ENCODE measurements at places on chromosomes 1 and 21.

DNA sequence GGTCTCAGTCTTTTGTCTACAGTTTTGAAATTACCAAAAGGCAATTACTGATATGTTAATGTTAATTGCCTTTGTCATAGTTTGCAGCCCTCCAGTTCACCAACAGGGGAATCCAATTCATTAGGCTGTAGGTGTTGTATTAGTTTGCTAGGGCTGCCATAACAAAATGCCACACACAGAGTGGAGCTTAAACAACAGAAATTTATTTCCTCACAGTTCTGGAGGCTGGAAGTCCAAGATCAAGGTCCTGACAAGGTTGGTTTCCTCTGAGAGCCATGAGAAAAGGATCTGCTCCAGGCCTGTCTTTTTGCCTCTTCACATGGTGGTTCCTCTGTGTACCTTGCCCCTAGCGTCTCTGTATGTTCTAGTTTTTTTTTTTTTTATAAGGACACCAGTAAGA is 1.3 kb downstream of the RTCA start:
- no peak for DNase-seq

DNA sequence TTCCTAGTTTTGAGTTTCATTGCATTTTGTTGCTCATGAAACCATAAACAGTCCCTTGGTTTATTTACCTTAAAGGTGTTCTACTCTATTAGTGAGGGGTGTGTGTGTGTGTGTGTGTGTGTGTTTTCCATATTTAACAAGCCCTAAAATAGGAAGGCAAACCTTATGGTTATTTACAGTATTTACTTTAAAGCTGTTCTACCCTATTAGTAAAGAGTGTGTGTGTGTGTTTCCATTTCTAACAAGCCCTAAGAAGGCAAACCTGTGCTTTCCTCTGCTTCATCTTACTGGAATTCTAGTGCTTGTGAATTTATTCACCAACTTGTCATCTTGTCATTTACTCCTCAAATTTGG is 53.6 kb downstream of the CTTNBP2NL start:
- DNase-seq, result no peak

- no peak for DNase-seq
These were observed 49.7 kb upstream of the LMO4 start for GRCh38 chr1:87278825-87279535.

GRCh38 chr1:12464598-12465056 is 153.4 kb downstream of the DHRS3 start:
- no peak for DNase-seq

- no peak for DNase-seq
These were observed 68.1 kb upstream of the ARHGEF16 start for GRCh38 chr1:3386205-3387002.

DNA sequence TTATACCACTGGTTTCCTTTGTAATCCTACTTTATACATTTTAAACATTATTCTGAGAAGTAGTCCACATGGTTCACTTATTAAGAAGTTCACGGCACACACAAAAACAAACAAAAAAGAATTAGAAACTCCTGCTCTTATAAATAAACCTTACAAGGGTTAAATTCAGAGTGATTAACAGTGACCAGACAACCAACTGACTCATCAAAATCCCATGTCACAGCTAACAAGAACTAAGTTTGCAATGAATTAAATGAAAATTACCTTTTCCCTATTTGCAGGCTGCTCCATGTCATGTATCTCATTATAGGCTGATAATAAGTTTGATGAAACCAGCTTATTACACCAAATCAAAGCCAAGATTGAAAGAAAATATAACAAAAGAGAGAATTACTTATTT is 77.5 kb downstream of the PUM1 start:
- DNase-seq, result no peak

DNA sequence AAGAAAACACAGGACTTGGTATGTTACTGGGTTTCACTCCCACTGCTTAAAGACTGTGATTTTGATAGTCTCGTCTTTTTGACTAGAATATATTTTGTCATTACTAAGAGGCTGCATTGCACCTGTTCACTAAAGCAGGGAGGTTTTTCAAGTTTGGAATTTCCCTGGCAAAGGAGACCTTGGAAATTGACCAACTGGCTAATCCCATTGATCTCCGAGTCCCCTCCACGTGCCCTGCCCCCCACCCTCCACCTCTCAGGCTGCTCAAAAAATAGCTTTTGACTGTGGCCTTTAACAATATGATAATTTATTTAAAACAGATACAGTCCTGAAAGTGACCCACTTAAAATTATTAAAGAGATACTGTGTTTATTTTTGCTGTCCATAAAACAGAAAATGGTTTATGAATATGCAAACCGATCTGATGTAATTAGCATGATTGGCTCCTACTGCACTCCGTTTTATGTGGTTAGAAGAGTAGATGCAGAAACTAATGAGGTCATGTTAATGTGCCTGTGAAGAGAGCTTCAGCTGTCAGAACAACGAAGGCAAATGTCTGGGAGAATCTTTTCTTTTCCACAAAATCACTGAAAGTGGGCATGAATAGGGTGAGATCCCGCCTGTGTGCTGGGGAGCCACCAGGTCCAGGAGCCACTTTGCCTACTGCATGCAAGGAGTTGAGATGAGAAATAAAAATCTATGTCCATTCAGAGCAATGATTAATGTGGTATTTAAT is 361.5 kb downstream of the RRAGC start:
- DNase-seq, result no peak

DNA sequence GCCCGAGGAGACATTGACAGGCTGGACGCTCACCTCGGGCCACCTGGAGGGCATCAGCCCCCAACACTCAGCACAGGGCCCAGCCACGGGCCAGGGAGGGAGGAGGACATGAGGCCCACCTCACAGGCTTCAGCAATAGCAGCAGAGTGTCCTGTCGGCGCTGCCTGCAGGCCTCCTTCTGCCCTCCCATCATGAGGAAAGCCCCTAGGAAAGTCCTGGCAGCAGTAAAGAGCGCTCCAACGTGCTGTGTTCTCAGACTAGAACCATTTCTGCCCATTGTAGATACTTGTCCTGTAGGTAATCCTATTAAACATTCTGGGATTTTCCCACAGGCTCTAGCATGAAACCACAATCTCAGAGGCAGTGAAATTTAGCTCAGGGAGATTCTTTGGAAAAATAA is 62.0 kb upstream of the GALNT2 start:
- no peak for DNase-seq

DNA sequence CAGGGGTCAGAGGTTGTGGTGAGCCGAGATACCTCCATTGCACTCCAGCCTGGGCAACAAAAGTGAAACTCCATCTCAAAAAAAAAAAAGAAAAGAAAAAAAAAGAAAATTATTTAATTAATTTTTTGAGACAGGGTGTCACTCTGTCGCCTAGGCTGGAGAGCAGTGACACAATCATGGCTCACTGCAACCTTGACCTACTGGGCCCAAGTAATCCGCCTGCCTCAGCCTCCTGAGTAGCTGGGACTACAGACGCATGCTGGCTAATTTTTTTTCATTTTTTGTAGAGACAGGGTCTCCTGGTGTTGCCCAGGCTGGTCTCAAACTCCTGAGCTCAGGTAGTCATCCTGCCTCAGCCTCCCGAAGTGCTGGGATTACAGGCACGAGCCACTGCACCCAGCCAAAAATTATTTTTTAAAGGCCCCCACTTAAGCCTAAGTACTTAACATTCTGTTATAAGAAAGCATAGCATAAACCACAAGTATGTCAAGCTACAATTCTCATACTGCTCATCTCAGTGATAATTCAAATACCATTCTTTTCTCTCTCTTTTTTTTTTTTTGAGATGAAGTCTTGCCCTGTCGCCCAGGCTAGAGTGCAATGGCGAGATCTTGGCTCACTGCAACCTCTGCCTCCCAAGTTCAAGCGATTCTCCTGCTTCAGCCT is 19.9 kb downstream of the NUCKS1 start:
- no peak for DNase-seq

DNA sequence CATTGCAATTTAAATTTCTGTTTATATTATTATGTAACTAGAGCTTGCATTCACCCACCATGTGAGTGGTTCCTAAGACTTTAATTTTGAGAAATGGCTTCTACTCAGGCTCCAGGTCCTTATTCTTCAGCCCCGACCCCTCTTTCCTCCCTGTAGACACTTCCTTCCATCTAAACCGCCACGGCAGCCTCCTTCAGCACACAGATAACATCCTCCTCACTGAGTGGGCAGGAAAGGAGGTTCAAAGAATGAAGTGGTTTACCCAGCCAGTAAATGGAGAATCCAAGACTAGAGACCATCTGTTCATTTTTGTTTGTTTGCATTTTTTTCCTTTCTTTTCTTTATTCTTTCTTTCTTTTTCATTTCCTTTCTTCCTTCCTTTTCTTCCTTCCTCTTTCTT is 37.1 kb upstream of the SOD1 start:
- no peak for DNase-seq

- DNase-seq, result no peak
These were observed 154.4 kb upstream of the KLHDC7A start for GRCh38 chr1:18326211-18326897.

DNA sequence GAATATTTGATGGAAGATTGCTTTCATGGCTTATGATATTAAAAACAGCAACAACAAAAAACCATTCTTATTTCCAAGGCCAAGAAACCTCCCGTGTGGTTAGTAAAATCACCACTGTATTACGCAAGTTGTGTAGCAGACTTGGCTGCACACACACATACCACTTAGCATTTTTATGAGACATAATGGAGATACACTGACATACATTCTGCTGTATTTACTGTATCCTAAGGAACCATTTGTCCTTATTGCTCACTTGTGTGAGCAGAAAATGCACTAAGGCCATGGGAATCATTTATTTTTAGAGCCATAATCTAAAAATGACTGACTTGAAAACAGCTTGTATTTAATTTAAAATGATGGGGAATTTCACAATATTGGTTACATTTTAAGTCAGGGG is 584 bp upstream of the C1orf141 start:
- DNase-seq, result no peak

GRCh38 chr1:162136760-162137159 is 67.3 kb downstream of the NOS1AP start:
- DNase-seq, result no peak

GRCh38 chr1:82388679-82389078 is 587.9 kb downstream of the ADGRL2 start:
- DNase-seq, result no peak

- no peak for DNase-seq
These were observed 112.5 kb upstream of the RUNX3 start for GRCh38 chr1:25042331-25043227.

GRCh38 chr1:117857418-117857817 is 72.0 kb downstream of the GDAP2 start:
- DNase-seq, result no peak

- no peak for DNase-seq
These were observed 26.9 kb upstream of the RGL1 start for GRCh38 chr1:183778045-183778444.

- no peak for DNase-seq
These were observed 308.8 kb downstream of the AJAP1 start for GRCh38 chr1:4963251-4963650.

DNA sequence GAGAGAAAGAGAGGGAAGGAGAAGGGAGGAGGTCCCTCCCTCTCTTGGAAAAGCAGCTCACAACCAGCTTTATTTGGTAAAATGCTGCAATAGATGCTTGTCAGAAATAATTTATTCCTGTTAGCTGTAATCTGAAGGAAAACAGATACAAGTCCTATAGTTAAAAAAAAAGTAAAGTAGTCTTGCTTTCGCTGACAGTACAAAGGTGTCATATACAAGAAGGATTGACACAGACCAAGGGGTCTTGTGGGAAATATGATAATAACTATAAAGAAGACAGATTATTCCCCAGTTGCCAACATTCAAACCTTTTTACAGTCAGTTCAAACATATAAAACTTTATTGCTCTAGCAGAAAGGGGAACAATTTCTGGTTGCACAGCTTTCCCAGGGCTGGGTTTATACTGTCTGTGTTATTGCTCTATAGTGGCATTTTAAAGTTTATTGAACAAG is 145.0 kb downstream of the PBX1 start:
- no peak for DNase-seq

GRCh38 chr1:45908611-45909140 is 105.3 kb downstream of the MAST2 start:
- DNase-seq, result no peak
